ENCODE measurements at places on chromosomes 4 and X. TPM values are rescaled to one million over a fixed set of nuclear protein-coding genes. Genes with fewer than 3 reads are reported as not detected.

Gene NDUFC1
- total RNA-seq, result 21.3 TPM

Gene PABPC1L2A
- not detected for total RNA-seq

Gene MUC7
- not detected for total RNA-seq

Gene GUCY1B1
- 8.6 TPM for total RNA-seq

Gene MAGEA9B
- total RNA-seq, result not detected

Gene CLTRN
- total RNA-seq, result not detected

Gene ING2
- total RNA-seq, result 15.7 TPM

Gene LIN54
- total RNA-seq, result 13.5 TPM

Gene IRAK1
- 56.1 TPM for total RNA-seq

DNA sequence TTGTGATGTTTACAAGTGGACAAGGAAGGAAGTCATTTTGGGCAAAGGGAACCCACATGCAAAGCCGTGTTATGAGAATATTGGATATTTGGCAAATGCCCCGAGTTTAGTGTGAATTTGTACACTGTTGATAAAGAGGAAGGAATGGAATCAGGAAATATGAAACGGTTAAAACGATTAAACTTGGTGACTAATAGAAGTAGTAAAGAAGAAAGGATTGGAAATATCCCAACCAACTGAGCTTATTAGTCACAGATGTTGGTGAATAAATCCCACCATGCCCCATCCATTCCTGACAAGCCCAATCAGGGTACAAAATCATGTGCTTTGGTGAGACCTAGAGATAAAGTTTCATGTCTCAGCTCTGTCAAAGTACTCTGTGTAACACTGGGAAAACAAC, 22.0 kb downstream of the ARHGAP24 start:
- DNase-seq, result no peak

- DNase-seq, result no peak
Measured at GRCh38 chr4:100372432-100372831, 145.4 kb downstream of the EMCN start.

DNA sequence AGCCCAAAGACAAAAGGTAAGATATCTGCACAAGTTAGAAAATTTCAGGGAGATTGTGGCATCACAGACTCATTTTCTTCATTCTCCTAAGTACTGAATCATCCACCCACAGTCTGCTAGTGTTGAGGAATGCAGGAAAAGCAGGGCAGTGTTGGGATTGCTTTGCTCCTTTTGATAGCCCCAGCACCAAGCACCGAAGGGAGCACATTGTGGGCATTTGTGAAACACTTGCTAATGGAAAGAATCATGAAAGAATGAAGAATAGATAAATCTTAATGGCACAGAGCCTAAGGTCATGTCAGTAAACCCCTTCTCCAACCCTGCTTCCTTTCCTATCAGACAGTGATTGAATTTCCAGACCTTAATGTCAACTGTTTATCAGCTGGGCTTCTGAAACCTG, 103.1 kb upstream of the GPRIN3 start:
- DNase-seq, result no peak

GRCh38 chr4:169986369-169986768, 39.8 kb downstream of the MFAP3L start:
- no peak for DNase-seq

GRCh38 chr4:153419673-153420278, 46.4 kb upstream of the TMEM131L start:
- no peak for DNase-seq

- DNase-seq, result no peak
Measured at GRCh38 chr4:48692897-48693296, 87.2 kb downstream of the FRYL start.

- no peak for DNase-seq
Measured at GRCh38 chr4:21901831-21902230, 46.7 kb downstream of the KCNIP4 start.

DNA sequence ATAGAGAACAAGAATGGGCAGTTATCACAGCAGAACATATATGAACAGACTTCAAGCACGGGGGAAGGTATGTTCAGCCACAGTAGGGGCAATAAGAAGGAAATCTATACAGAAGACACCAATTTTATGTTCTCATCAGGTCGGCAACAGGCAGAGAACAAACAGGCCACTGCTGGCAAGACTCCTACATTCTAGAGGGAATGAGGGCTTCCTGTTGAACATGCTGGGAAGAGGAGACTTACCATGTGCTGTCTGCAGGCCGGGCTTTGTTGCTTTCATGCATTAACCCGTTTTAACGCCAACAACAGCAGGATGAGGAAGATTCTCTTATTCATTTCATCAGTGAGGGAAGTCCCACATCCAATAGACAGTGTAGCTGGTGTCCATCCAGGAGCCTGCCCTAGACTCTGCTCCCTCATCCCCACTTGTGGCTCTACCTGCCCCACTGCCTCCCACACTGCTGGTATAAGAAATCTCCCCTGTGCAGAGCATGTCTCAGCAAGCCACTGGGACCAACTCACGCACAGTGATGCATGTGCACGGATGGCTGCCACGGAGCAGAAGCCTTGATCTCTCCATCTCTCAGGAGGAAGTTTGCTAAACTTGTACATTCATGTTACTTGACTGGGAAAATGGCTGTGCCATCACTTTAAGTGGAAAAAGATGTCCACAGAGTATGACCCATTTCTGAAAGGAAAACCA, 84.5 kb downstream of the ACOX3 start:
- no peak for DNase-seq

- no peak for DNase-seq
Measured at GRCh38 chr4:14272206-14272605, 644.7 kb upstream of the BOD1L1 start.

DNA sequence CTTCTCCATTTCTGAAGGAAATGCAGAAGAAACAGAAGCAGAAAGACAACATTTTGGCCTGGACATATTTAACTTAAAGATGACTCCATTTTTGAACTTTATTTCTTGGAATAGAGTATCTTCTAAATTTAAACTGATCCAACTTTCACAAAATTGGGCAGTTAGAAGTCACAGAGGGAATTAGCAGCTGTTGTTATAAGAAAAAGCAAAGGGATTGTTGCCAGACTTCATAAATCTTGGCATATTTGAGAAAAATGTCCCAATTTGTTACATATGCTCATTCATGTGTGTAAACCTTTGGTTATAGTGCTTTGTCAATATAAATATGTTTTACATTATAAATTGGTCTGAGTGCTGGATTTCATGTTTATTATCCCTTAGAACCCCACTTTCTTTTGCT, 3.4 kb downstream of the GLUD2 start:
- no peak for DNase-seq

DNA sequence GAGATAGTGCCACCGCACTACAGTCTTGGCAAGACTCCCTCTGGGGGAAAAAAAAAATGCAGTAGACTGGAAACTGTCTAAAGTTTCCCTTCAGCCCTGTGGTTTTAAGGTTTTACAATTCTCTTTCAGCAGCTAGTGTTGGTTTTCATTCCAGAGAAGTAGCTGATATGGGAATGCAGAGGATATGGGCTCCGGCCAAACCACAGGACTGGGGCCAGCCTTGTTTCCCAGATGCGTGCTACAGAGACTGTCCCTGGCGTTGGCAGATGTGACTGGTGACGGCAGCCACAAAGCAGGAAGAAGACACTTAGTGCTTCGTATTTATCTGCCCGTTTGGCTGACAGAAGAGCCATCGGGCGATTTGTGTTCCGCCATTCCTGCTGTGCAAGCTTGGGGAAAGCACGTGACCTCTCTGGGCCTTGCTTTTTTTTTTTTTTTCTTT, 43.2 kb downstream of the ZBTB49 start:
- no peak for DNase-seq

DNA sequence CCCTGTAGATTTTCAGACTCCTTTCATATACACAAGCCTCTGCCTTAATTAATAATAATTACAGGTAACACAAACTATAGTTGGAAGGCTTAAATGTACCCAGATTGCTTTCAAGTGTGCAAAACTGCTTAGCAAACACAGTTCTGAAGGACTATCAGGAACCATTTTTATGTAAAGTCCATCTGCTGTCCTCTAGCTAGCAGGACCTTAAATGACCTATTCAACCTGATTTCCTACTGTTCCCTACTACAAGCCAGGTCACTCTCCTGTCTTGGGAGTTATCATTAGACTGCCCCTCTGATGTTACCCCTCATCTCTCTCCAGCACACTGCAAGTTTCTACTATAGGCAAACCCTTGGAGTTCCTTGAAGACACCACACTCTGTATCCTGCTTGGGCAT, 157.3 kb downstream of the GBA3 start:
- DNase-seq, result no peak

GRCh38 chrX:15170927-15171326, 99.0 kb downstream of the ASB9 start:
- DNase-seq, result no peak

- no peak for DNase-seq
Measured at GRCh38 chrX:132090403-132091159, 37.2 kb downstream of the FRMD7 start.

DNA sequence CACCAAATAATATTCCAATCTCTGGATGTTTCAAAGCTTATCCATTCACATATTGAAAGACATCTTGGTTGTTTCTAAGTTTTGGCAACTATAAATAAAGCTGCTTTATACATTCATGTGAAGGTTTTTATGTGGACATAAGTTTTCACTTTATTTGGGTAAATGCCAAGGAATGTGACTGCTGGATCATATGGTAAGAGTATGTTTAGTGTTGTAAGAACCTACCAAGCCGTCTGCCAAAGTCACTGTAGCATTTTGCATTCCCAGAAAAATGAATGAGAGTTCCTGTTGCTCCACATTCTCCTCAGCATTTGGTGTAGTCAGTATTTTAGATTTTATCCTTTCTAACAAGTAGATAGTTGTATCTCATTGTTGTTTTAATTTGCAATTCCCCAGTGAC, 1047.7 kb downstream of the C4orf33 start:
- no peak for DNase-seq

DNA sequence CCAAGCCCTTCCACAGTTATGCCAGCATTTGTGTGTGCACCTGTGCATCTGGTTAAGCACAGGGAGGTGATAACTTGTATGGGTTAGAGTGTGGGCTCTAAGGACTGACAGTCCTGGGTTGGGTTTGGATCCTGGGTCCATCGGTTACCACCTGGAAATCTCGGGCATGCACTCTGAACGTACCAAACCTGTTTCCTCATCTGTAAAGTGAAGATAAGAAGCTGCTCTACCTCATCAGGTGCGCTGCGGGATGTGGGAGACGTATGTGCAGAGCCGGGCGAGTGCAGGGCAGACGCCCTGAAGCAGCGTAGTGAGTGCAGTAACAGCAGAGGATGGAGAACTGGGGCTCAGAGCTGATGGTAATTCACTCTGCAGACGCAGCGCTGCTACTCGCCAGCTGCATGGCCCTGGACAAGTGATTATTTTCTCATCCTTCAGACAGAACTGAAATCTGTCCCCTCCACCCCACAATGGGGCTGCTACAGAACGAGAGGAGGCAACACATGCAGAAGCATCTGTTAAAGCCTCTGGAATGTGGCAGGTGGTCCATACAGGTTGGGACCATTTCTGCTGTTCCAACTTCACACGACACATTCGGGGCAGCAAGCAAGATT, 64.4 kb downstream of the HADH start:
- DNase-seq, result no peak

GRCh38 chr4:185534866-185535611, at the start of gene PDLIM3:
Gene PDLIM3, minus strand, starts transcription at chr4:185535507. Its CDS starts 73 bp downstream, at chr4:185535434.
- DNase-seq, result no peak

GRCh38 chr4:99847362-99847976, 30.8 kb downstream of the DAPP1 start:
- DNase-seq, result no peak

DNA sequence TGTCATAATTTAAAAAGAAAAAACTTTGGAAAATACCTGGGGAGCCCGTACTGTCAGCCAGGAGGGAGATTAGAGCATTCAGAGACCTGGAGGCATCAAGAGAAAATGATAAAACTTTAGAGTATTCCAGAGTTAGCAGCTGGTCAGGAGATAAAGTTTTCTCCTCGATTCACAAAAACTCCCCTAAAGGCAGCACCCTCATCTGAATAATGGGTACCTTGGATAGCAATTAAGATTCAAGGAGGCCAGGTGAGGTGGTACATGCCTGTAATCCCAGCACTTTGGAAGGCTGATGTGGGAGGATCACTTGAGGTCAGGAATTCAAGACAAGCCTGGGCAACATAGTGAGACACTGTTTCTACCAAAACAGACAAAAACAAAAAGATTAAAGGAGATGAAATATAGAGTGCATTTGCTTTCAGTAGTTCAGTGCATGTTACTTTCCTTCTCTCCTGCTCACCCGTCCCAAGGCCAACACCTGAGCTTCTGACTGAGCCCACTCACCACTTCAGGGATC, 18.6 kb upstream of the RAB40A start:
- DNase-seq, result no peak

DNA sequence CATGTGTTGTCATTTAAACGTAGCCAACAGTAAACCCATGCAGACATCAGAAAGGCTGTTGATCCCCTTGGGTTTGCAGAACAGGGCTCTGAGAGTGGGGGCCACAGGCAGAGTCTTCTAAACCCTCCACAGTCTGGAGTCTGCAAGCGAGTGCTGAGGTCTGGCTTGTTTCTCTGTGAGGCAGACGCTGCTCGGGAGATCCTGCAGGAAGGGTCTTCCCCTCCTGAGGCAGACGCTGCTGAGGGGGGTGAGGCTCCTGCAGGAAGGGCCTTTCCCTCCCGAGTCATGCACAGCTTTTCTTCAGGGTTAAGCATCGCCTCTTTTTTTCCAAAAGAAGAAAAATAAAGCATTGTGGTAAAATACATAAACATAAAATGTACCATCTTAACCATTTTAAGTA, 17.1 kb upstream of the PDE6B start:
- no peak for DNase-seq

DNA sequence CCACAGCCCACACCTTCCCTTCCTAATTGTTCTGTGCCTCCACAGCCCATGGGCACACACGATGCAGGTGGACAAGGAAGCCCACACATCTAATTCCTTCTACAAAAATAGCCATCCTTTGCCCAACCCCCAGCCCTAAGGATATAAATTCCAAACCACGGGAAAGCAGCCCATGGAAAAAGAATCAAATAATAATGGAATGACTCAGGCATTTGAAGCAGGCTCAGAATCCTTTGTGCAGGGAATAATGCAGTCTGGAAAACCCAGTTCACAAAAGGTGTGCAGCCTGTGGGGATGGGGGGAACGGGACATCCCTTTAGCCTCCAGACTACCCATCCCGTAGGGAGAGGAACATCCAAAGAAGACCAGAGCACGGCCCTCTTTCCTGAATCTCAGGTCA, 342.3 kb upstream of the GALNT7 start:
- no peak for DNase-seq

GRCh38 chrX:100449696-100450608, 39.9 kb upstream of the PCDH19 start:
- DNase-seq, result no peak

DNA sequence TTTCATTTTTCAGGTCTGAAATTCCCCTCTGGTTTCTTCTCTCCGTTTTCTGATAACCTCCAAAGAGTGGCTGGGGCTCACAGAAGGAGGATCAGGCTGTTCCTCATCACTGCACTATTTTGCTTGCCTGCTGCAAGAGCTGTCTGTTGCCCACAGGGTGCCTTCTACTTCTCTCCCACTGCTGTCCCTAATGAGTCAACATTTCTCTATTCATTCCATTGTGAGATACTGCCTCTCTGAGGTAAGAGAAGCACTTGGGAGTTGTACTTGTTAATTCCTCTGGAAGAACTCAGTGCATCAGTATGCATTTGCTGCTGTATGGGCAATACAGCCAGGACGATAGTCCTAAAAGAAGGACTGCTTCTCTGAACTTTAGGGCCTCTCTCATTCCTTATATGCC, 34.8 kb downstream of the CT47B1 start:
- DNase-seq, result no peak

GRCh38 chrX:153867139-153867538, 18.8 kb downstream of the L1CAM start:
- no peak for DNase-seq

GRCh38 chr4:48270951-48271473, 1.4 kb upstream of the TEC start:
- no peak for DNase-seq

- DNase-seq, result no peak
Measured at GRCh38 chrX:149124526-149125108, 380.5 kb downstream of the IDS start.
